ENCODE measurements at places on chromosomes 16 and 17. TPM values are rescaled to one million over a fixed set of nuclear protein-coding genes. Genes with fewer than 3 reads are reported as not detected.

DLG4 gene
- polyA plus RNA-seq, result 28.2 TPM

TRPV2 gene
- polyA plus RNA-seq, result 3.1 TPM

ZNF232 gene
- 19.1 TPM for polyA plus RNA-seq

SLC25A39 gene
- polyA plus RNA-seq, result 89.3 TPM

SYT17 gene
- 9.4 TPM for polyA plus RNA-seq

STXBP4 gene
- 19.5 TPM for polyA plus RNA-seq

PYDC1 gene
- polyA plus RNA-seq, result not detected

RNF112 gene
- polyA plus RNA-seq, result 0.96 TPM
